Cardiac muscle cell (in vitro differentiated cells and primary cell): ENCODE measurements at places on chromosomes 7 and 10.

GRCh38 chr10:71587941-71588573, 131.5 kb downstream of the C10orf105 start:
- no peak for DNase-seq

- DNase-seq: no peak
Observed at GRCh38 chr7:103843689-103844480, 145.6 kb downstream of the RELN start.

- DNase-seq: no peak
Observed at GRCh38 chr7:33101906-33102305, 7.3 kb downstream of the RP9 start.

DNA sequence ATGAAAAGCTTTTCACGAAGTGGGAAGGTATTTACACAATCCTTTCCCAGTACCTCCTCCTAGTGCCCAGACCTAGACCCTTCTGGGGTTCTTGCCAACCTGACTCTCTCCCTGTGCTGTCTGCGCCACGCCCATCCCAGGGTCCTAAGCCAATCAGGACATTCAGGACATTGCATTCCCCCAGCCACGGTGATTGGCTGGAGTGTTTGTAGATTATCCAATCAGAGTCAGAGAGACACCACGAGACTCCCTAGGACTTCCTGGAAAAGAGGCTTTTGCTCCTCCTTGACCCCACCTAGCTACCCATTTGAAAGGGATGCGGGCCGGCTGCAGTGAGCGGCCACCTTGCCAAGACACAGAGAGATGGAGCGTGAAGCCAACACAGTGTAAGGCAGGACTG, 3.5 kb upstream of the GDF2 start:
- no peak for DNase-seq

GRCh38 chr7:132650498-132650897, 74.2 kb upstream of the PLXNA4 start:
- DNase-seq: no peak

DNA sequence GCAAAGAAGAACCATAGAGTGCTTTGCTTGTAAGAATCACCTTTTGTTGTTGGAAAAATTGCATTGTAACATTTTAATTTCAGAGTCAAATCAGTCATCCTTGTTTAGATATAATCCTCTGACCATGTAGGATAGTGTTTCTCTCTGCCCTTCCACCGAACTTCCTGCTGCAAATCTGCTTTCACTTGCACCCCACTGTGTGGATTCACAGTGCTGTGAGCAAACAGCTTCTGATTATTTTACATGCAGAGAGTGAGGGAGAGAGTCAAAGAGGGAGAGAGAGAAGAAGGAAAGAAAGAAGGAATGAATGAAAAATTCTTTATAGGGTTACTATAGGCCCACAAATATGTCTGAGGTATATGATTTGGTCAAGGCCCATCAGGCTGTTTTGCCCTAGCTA, 30.0 kb upstream of the SEM1 start:
- DNase-seq: no peak

DNA sequence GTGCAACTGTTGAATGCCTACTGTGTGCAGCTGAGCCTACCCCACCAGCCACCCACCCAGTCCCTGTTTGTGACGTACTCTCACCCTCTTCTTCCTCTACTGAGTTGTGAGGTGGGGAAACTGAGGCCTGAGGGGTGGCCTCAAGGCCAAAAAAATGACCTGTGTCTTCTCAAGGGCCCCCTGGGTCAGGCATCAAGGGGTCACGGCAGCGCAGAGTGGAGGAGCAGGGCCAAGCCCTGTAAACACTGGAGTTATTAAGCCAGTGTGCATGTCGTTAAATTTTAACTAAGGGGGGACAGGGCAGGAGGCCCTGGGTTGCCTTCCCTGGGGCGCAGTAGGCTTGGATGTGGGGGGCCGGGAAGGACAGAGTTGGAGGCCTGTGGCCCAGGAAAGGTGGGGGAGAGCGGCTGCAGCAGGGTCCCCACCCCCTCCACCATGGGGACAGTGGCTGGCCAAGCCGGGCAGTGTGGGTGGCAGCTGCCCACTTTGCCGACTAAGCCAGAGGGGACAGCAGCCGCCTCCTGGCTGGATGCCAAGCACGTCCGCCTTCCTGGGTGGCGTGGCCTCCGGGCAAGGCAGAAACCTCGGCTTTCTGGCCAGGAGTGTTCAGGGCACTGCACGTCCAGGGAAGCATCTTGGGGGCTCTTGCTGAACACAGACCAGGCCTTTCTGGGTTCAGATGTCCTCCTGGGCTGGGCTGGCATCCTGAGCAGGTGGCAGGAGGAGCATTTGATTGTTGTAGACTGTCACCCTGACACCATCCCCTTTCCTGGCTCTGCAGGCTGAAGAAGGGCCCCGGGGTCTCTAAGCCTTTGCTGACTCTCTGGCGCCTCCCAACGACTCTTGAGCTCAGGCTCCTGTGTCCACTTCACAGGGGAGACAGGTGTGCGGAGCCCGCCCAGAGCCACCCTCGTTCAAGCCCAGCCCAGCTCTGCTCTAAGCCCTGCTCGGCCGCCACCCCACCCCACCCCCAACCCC, 1.9 kb downstream of the SLC29A4 start:
- peak; percentile 23 for DNase-seq

DNA sequence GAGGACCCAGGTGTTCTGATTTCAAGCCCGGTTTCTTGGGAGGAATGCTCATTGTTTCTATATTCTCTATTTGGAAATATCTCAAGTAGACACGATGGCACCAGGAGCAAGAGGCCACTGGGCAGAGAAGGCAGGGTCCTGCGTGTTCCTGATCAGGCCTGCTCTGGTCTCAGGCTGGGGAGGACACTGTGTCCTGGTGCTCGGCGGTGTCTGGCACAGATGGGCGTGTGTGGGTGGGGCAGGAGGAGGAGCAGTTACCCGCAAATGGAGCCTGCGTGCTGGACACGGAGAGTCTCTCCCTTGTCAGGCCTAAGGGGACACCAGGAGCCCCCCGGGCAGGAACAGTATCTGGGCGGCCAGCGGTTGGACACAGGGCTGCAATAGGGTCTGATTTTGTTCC, 25.9 kb upstream of the GOLGA7B start:
- no peak for DNase-seq

DNA sequence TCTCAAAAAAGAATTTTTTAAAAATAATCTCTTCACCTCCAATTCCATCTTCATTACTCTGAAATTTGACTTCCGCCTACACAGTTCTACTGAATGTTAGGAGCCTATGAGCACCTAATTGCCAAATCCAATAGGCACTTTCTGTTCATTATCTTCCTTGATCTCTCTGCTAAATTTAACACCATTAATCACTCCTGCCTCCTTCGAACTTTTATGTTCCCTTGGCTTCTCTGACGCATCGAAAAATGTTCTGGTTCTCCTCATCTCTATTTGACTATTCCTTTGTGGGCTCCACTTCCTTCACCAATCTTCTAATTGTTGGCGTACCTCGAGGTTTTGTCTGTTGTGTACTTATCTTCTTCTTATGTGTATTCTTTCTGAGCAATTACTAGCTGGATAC, 87.3 kb downstream of the MTPN start:
- no peak for DNase-seq
